SW 1271 (cell line): ENCODE measurements at places on chromosomes 7 and 10.

- DNase-seq = no peak
Measured at GRCh38 chr10:48670978-48671913, 13.4 kb upstream of the WDFY4 start.

- DNase-seq = no peak
Measured at GRCh38 chr7:91846436-91846835, 34.1 kb downstream of the MTERF1 start.

GRCh38 chr10:78579995-78580394 is 488.8 kb upstream of the ZMIZ1 start:
- no peak for DNase-seq

- no peak for DNase-seq
Measured at GRCh38 chr10:73174148-73174925, 6.4 kb downstream of the FAM149B1 start.
